ENCODE measurements at places on chromosomes 3 and 15.
A peak's percentile ranks its signal among the peaks of the same experiment; 100 is the strongest.

DNA sequence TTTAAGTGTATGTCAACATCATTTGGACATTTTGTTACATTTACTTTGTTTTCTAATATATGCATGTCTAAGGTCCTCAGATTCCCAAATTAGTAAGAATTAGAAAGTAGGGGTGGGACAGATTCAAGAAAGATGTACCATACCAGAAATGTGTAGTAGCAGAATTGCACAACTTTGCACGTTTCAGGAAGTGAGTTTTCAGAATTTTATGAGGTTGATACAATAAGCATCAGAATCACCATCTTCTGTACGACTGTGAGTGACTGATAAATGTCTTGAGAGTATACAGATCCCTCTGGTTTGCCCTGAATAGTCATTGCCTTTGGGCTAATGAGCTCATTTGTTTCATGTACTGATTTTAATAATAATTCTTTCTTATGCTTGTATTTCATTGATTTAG is 9.3 kb downstream of the ARIH2 start:
- DNase-seq: no peak

DNA sequence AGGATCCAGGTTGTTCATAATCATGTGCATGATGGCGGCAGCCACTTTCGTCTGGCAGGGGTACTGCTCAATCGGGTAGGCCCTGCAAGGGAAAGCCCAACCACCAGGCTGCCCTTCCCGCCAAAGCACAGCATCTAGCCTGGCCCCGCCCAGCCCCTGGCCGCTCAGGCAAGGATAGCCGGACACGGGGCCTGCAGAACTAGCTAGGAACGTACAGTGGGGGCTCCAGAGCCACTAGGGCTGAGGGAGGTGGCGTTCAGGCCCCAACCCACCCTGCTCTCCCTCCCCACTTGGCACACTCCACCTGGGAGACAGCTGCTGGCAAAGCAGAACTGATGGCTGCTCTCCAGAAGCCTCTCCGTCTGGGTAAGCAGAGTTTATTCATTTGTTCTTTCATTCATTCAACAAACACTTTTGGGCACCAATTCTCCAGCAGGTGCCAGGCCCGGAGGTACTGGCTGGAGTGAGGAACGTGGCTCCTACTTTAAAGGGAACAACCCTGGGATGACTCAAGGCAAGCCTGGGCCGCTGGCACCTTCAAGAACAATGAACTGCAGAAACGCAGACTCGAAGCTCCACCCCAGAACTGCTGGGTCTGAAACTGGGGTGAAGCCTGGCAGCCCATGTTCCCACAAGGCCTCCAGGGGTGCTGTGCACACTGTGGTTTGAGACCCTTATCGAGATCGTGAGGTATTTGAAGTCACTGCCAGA is 7.8 kb downstream of the UROC1 start:
- DNase-seq: no peak

- DNase-seq: peak; percentile 27
These were observed 22.0 kb upstream of the DOCK3 start for GRCh38 chr3:50652709-50653108.

GRCh38 chr3:50357481-50357880 is 1.8 kb downstream of the TMEM115 start:
- no peak for DNase-seq

DNA sequence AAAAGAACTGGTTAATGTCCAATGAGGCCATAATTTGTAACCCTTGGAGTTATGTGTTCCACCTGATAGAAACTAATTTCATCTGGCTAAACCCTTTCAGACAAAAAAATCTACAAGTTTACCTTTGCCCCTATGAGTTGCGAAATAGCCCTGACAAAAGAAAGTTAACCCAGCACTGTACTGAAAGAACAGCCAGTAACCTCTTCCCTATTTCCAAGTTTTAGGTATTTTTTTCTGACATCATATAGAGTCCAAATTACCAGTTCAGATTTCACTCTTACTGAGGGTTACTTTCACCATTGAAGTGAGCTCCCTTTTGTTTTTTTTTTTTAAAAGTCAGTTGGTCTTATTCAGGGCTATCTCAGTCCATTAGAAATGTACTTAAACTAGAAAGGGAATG is 42.8 kb upstream of the PTPRG start:
- no peak for DNase-seq

DNA sequence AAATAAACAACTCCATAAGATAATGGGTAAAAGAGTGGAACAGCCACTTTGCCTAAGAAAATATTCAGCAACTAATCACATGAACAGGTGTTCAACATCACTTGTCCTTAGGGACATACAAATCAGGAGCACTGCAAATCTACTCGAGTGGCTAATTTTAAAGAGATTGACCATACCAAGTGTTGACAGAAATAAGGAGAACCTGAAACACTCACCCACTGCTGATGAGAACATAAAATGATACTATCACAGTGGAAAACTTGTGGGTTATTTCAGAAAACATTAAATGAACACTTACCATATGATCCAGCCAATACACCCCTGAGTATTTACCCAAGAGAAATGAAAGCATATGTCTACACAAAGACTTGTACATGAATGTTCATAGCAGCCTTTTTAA is 70.5 kb downstream of the GABRB3 start:
- no peak for DNase-seq

DNA sequence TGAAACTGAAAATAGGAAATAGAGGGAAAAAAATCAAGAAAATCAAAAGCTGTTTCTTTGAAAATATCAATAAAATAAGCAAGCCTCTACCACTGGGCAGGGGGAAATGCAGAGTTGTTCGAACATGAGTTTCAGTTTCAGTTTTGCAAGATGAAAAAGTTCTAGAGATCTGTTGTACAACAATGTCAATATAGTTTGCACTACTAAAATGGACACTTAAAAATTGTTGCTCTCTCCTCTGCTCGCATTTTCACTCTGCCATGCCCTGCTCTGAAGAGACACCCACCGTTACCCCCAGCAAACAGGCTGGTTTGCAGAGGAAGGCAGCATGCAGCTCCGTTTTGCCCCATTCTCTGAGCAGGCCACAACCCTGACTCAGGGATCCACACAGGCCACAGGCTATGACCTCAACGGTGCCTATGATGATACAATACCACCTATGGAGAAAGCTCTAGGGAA is 64.5 kb downstream of the ZNF148 start:
- DNase-seq: peak; percentile 7

GRCh38 chr3:119639494-119640350 is 20.7 kb downstream of the POPDC2 start:
- no peak for DNase-seq

DNA sequence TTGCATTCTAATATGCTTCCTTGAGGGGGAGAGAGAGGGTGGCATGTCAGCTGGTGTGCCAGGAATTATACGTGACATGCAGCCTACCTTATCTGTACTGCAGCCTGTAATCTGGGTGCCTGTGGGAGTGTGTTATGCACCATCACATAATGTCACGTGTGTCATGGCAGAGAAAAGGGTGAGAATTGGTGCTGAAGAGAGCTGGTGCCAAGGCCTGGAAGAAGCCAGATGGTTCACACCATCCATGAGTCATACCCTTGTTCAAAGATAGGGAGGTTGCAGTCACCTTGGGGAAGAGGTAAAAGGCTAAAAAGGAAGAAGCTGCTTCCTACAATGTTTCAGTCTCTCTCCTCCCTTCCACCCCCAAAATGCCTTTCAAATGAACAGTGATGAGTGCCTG is 5.3 kb downstream of the BRPF1 start:
- no peak for DNase-seq

DNA sequence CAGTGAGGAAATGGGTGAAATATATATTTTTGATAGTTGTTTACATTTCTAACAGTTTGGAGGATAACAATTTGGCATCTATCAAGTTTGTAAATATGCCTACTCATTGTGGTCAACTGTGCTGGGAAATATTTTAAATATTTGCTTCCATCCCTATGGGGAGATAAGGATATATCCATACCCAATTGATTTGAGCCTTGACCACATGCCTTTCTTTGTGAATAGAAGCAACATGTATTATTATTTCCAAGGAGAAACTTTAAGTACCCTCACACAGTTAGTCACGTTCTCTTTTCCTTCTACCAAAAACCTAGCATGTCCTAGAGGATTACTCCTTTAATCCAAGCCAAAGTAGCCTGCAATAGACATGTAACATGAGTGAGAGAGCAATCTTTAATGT is 245.4 kb upstream of the CBLB start:
- DNase-seq: no peak
